8988T (cell line): ENCODE measurements at places on chromosomes 4 and X.

DNA sequence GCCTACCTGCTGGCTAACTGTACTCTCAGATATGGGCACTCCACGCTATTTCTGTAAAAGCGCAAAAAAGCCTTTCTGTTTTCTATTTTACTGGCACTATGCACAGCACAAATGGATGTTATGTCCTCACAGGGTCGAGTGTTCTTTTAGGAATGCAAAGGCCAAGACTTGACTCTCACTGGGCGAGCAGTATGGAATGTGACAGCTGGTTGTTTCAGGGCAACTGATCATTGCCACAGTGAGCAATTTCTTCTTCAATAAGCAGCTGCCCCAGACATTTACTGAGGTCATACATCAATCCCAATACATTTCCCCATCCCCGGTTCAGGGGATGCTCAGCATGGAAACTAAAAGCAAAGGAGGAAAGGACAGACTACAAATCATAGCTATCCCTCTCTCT, 58.2 kb downstream of the PDE5A start:
- DNase-seq: no peak

- DNase-seq: no peak
Observed at GRCh38 chr4:2186133-2186864, 55.6 kb downstream of the HAUS3 start.

- no peak for DNase-seq
Observed at GRCh38 chrX:109707319-109707718, 25.7 kb downstream of the ACSL4 start.

GRCh38 chrX:133610056-133610455, 194.8 kb upstream of the GPC4 start:
- DNase-seq: no peak

DNA sequence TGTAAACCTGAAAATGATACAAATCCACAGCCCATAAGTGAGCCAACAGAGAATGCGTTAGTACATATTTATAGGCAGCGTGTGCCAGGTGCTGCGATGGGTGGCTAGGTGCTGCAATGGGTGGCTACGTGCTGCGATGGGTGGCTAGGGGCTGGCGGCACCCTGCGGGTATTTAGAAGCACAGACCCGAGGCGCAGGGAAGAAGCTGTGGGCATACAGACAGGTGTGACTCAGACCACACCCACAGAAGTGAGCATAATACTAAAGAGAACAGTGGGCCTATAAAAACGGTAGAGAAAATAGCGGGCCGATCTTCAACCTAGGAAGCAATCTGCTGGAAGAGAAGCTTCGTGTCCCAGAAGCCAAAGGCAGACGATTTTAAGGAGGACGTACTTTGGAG, 81.1 kb downstream of the FAT1 start:
- no peak for DNase-seq

DNA sequence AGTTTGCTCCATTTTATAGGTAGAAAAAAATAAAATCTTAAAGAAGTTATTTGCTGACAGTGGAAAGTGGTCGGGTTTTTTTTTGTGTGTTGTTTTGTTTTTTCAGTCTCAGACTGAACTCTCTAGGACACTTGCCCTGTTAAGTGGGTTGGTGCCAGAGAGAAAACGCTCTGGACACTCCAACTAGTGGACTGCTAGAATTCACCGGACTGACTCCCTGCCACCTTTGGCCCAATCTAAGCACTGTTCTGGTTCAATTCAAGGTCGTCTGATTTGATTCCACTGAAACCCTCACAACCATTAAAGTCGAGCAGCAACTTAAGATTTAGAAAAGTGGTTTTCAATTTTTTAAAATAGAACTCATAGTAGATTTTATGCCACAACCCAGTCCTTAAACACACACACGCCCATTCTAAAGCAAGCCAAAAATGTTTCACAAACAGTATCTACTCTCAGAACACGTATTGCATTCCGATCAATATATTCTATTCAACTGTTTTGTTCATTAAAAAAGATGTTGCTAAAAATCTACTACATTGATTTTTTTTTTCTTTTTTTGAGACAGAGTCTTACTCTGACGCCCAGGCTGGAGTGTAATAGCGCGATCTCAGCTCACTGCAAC, 27.3 kb downstream of the RWDD4 start:
- no peak for DNase-seq

DNA sequence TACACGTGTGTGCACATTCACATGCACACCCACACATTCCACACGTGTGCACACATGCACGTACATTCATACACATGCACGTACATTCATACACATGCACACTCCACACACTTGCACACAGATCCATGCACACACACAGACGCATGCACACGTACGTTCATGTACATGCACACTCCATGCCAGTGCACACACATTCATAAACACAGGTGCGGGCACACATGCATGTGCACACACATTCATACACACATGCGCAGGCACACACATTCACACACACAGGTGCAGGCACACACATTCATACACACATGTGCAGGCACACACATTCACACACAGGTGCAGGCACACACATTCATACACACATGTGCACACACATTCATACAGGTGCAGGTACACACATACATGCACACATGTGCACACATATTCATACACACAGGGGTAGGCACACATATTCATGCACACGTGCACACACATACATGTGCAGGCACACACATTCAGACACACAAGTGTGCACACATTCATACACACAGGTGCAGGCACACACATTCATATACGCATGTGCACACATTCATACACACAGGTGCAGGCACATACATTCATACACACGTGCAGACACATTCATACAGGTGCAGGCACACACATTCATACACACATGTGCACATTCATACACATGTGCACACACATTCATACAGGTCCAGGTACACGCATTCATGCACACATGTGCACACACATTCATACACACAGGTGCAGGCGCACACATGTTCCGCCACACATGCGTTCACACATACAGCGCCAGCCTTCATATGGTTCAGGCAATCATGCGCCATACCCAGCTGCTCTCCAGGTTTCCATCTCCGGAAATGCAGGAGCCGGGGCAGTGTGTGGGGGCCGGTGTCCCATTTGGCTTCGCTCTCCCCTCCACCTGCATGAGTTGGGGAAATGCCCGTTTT, 124.8 kb downstream of the HMX1 start:
- DNase-seq: peak; percentile 2

- no peak for DNase-seq
Observed at GRCh38 chr4:8205749-8206611, 6.9 kb downstream of the SH3TC1 start.

DNA sequence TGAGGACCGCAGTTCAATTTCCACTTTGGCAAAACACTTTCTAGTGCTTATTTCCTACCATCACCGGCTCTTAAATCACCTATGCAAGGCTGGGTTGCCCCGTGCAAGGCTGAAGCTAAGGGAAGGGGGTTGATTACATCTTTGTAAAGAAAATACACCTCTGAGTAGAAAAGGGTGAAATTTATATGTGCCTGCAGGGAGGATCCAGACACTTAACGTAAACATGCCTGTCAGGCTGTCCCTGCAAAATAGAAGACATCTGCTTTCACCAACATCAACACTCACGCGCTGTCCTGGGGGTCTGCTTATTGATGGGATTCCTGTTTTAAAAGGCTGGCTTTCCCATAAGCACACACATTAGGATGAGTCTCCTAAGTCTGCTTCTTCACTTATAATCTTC, 92.0 kb downstream of the PRKX start:
- no peak for DNase-seq

DNA sequence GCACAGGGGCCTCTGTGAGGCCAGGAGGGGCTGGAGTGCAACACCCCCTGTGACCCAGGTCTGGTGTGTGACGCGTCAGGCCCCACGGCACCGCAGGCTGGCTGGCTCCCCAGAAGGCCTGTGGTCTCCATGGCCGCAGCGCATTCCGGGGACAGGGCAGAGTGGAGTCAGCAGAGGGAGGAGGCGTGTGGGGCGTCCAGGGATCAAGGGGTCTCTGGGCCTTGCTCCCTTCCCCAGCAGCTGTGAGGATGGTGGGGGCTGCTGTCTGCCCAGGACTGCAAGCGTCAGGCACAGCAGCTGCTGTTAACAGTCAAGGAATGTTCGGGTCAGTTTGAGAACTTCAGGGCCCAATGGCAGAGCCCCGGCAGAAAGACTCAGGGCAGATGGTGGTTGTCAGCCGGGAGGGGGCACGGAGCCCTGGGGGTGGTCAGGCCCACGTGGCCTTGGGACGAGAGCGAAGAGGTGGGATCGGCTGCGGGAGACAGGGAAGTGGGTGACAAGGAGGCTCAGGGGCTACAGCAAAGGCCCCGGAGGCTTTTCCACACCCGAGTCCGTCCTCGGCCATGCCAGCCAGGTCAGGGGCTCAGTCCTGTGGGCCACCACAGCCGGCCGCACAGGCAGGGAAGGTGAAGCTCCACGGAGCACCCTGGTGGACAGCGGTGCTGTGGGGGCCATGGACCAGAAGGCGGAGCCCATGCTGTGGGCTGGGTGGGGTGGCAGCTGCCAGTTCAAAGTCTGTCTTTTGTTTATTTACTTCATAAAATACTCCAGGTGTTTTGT, 18.3 kb downstream of the PCGF3 start:
- DNase-seq: no peak

- peak; percentile 7 for DNase-seq
Observed at GRCh38 chrX:45621376-45622041, 420.8 kb upstream of the DIPK2B start.

- no peak for DNase-seq
Observed at GRCh38 chrX:64394059-64394873, 986 bp downstream of the MTMR8 start.

GRCh38 chr4:2359591-2360395, 58.7 kb downstream of the ZFYVE28 start:
- no peak for DNase-seq

- DNase-seq: no peak
Observed at GRCh38 chrX:1676866-1677265, 62.0 kb downstream of the ASMT start.
